ENCODE measurements at places on chromosomes 7 and 10.
A peak's percentile ranks its signal among the peaks of the same experiment; 100 is the strongest.

GRCh38 chr10:96511044-96511945, 2.4 kb downstream of the TLL2 start:
- DNase-seq, result peak; percentile 15

DNA sequence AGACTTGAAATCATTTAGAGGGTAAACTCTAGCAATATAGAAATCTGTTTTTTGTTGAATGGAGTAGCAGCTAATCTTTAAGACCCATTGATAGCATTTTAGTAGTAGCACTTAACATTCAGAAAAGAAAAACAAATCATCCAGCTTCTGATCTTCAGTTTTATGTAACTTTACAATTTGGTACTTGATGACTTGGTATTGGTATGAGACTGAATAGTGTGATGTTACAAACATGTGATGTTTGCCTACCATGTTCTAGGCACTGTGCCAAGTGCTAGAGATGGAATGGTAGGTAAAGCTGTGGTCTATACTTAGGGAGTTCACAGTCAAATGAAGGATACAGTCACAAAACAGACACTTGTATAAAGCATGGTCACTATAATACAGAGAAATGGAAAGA, 21.3 kb downstream of the ZEB1 start:
- DNase-seq, result peak; percentile 6

GRCh38 chr7:47776335-47776734, 171.9 kb downstream of the PKD1L1 start:
- no peak for DNase-seq

DNA sequence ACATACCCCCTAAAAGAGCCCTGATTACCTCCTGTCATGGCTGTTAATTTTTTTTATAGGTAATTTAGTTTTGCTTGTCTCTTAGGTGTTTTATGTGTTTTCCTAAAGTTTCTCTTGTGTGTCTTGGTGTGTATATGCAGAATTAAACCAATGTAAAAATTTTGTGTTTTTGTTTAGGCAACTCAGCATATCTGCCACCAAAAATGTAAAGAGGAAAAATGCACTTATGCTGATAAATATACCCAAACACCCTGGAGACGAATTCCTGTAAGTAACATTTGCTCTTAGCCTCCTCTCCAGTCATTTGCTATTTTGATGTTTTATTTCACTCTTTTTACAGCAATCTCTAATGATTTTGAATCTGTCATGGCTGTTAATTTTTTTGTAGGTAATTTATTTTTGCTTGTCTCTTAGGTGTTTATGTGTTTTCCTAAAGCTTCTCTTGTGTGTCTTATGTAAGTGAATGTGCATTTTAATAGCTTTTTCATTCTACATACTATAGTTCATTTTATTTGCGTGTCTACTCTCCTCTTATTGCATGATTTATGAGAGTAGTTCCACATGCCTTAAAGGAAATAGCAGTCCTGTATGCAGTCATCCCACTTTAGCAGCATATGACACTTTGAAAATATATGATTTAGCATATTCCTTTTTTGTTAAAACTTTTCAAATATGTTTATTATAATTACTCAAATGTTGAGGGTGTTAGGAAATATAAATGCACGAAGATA, 149.2 kb downstream of the CCSER2 start:
- DNase-seq, result peak; percentile 5

DNA sequence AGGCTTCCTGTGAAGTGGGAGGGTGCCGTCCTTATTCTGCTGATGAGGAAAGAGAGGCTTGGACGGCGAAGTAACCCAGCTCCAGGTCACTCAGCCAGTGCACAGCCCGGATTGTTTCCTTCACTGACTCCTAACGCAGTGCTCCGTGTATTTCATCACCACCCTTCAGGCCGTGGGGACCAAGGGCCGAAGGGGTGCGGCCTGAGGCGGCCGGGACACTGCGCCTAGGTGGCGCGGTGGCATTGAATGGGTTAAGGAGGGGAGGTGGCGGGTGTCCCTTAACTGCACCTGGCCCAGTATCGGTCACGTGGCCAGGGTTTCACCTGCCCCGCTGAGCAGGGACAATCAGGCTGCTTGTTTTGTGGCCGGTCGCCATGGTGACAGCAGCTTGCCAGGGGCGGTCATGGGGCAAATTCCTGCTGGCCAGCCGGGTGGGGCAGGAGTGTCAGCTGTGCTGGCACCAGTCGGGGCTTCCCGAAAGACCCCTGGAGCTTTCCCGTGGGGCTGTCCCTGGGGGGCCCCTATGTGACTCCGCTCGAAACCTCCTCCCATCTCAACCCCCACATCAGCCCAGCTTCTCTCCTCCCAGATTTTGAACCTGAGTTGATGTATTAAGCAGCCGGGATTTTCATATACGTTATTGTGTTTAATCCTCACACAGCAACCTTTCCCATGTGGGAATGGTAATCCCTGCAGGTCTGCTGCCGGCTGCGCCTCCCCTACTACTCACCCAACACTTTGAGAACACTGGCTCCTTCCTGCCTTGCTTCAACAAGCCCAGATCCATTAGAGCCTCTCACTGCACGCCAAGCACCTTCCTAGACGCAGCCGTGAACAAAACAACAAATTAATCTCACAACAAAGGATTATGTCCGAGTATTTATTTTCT, 4.4 kb upstream of the ABHD11 start:
- no peak for DNase-seq

DNA sequence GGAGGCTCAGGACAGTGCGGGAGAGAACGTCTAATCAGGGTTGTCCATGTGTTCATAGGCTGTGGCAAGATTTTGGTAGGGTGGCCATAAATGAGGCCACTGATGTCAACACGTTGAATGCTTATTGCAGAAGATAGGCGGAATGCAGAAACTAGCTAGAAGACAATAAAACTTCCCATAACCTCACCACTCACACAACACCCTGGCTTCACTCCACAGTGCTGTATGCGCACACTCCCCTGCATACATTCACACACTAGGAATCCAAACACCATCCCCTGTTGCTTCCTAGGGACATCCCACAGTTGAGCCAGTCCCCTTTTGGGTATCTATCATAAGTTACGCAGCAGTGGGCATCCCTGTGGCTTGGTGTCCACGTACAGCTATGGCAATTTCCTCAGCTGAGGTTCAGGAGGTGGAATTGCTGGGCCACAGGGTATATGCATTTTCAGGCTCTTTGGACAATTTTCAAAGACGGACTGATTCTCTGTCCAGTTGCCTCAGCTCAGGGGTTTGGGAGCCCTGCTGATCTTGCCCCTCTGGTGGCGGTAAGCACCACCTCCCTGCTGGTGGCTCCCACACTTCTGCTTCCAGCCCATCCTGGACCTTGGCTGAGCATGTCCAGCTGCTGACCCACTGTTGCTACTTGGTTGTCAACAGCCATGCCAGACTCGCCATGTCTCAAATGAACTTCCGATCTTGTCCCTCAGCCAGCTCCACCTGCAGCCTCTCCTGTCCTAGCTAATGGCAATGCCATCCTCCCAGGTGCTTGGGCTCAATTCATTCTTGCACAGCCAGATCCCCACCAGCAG, 36.4 kb downstream of the CDH23 start:
- no peak for DNase-seq

DNA sequence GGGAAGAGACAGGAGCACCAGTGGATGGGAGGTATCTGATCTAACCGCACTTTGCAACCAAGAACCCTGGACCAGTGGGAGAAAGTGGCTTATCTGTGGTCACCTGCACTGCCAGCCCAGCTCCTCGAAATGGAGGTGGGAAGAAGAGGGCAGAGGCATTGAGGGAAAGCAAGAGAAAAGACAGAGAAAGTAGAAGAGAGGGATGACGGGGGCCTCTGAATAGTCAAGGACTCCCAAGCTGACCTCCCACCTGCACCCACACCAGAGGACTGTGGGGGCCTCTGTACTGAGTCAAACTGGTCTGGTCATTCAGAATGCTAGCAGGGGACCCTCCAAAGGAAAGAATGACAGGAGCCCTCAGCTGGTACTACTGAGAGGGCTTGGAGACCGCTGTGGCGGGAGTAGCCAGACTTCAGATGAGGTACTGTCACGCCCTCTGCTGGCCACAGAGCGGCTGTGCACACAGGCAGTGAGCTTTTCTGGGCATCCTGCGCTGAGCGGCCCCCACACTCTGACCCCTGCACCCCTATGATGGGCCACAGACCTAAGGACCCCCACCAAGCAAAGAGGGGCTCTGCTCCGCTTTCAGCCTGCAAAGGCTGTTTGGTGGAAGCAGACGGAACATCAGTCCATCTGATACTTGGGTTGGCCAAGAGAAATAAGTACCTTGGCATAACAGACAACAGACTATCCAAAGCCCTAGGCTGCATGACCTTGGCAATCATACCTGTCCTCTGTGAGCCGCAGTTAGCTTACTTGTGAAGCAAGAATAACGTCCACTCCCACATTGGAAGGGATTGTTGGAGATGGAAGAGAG, 112.9 kb downstream of the COL13A1 start:
- peak; percentile 57 for DNase-seq

DNA sequence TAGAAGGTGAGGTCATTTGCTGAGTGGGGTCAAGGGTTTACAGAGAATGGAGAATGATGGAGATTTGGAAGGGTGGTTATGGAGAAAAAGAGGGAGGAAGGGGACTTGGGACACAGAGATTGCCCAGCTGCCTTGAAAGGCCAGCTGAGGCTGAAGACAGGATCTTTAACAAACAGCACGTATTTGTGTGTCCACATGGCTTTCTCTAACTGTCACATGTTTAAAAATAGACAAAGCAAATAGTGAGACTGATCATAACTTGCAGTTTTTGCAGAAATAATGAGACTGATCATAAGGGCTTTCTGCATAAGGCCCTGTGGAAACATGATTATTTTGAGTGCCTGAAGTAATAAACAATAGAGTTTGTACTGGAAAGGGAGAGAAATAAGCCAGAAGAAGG, 212.7 kb downstream of the HDAC9 start:
- DNase-seq, result no peak

DNA sequence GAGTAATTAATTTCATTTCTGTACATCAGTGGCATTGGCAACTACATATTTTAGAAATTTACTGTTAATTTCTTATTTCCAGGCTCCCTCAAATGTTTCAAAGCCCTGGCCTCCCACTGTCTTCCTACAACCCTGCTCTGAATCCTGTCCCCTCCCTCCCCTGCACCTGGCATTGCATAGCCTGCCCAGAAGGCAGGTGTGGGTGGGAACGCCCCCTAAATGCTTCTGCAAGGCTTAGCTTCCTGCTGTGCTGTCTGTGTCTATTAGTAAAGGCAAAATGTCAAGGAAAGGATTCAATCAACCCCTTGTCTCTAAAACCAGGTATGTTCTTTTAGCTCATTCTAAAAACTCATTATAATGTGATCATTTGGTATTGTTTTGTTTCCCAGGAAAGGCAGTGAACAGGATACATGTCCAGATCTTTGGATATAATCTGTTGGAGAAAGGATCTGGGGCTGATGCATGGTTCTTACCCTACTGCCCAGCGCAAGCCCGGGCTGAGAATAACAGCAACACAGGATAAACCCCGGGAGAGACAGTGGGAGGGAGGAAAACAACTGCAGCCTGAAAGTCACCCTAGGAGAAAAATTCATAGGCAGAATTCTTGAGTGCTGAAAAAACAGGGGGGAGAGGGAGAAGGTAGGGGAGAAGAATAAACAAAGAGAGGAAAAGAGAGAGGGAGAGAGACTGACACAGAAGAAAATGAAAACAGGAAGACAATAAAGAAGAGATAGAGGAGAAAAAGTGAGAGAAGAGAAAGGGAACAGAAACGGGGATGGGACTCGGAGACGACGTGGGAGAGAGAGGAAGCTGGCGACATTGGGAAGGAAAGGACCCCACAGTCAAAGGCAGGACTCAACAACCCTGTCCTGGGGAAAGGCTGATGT, 589 bp downstream of the ZNF488 start:
- no peak for DNase-seq

GRCh38 chr10:1155791-1156615, 99.8 kb downstream of the WDR37 start:
- DNase-seq, result no peak

DNA sequence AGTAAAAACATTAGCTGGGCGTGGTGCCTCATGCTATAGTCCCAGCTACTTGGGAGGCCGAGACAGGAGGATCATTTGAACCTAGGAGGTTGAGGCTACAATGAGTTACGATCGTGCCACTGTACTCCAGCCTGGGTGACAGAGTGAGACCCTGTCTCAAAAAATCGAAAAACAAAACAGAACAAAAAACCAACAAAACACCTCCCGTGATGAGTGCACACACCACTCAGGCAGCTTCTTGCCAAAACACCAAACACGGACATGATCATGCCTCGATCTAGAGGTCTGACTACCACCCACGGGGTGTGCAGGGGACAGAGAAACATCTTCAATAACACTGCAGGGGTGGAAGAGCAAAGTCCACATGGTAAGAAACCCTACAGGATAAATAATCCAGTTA, 44.4 kb downstream of the AMZ1 start:
- no peak for DNase-seq

DNA sequence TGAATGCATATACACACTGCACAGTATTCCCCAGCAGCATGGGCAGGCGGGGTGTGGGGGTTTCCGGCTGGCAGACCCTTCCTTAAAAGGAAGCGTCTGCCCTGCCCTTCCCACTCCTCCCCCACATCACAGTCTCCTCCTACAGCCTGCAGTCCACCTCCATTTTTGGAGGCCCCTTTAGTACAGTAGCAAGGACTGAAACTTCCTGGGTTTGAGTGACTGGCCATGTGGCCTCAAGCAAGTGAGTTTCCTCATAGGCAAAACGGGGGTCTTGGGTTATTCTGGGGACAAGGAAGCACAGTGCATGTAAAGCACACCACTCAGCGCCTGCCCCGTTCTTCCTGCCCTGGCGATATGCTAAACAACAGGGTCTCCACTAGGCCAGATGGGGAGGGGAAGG, 62.1 kb upstream of the COL13A1 start:
- no peak for DNase-seq

DNA sequence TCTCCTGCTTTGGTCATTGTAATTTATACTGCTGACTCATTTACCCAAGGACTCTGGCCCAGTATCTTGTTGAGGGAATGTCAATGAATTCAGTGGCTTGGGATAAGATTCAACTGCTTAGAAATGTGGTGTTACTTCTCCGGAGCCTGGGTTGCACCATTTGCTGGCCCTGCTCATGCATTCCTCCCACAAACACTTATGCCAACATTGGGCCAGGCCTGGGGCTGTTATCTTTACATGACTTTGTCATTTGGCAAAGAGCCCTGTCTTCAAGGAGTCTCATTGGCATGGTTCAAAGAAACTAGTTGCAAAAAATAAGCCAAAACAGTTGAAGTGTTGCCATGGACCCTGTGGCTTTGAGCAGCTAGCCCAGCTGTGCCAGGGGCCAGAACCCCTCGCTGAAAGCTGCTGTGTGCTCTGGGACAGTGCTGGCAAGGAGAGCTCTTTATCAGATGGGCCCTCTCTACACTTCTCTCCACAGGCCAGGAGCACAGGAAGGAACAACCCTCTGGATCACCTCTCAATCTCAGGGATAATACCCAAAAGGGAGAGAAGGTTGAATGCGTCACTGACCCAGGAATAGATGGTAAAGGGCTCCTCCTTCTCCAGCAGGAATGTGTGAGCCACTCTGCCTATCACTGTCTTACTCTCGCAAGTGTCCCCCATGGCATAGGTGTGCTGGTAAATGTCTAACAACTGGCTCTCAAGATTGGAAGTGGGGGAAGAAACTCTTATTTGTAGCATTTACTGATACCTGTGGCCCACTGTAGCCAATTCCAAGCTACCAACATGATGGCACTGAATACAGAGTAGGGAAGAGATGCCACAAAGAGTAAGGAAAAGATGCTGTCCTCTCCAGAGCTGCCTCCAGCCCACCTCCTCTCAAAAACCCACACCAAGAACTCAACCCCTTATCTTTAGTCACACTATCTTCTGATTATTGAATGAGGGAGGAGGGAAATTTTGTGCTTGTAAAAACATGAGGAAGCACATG, 23.5 kb upstream of the PDE1C start:
- DNase-seq, result peak; percentile 83

Data from fibroblast of skin of abdomen (primary cell).